ENCODE measurements at places on chromosomes 3 and 15.

GRCh38 chr15:100588638-100589242 lies 13.2 kb downstream of the LINS1 start:
- DNase-seq: no peak

GRCh38 chr3:179028408-179028807 lies 43.2 kb downstream of the ZMAT3 start:
- no peak for DNase-seq

DNA sequence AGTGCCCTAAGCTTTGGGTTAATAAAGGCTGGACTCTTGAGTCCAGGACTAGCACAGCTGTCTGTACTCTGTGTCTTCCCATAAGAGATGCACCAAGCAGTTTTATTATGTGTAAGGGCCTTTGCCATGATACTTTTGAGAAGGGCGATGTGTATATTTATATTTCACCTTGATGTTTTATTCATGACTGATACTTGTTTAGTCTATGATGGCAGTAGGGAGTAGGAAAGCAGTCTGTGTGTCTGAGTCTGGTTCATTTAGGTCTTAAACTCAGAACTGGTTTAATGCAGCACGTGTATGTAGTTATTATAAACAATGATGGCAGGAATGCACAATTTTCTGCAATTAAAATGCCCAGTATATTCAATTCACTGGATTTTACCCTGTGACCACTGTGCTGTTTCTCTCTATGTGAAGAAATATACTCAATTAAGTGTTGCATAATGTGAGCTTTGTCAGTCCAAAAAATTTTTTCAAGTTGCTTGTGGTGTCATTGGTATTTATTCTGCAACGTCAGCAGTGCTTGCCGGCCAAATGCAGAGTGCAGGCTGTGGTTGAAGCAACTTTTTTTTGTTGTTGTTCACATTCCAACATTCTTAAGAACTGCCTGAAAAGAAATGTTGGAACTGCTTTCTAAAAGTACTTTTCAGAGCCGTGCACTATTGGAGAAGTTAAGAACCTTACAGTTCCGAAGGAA lies 423.7 kb upstream of the SEMA6D start:
- DNase-seq: no peak

DNA sequence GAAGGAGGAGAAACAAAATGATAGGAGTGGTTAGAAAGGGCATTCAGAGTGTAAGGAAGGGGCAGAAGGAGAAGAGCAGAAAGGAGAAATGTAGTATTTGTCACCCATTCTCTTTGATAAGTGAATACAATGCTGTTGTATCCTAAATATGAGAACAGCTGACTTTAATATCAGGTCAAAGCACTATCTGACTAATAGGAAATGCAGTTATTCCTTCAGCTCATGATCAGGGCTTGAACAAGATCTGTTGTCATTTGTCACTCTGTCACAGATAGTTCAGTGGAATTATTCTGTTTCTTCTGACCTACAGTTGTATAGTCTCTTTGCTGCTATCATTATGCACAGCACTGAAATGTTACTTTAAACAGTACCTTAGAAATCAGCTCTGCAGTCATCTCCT lies 149.4 kb downstream of the FRMD5 start:
- DNase-seq: no peak

DNA sequence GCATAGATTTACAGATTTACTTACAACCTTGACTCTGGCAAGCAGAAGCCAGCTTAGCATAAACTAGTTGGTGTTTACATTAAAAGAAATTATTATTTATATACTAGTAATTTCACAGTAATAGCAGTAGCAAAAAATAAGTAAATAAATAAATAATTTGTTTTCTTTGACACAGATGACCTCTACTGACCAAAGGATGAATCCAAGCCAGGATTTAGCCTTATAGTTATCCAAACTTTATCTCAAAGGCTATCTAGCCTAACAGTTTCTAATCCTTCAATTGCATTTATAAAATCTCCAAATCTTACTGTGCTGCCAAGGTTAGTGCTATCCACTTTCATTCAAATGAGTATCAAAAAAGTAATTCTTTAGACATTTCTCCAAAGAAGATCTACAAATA lies 64.3 kb downstream of the FRMD5 start:
- DNase-seq: no peak

- DNase-seq: peak; percentile 22
Observed at GRCh38 chr15:51335538-51336410, 2.6 kb downstream of the CYP19A1 start.

GRCh38 chr3:21372316-21372715 lies 378.7 kb downstream of the ZNF385D start:
- DNase-seq: no peak

DNA sequence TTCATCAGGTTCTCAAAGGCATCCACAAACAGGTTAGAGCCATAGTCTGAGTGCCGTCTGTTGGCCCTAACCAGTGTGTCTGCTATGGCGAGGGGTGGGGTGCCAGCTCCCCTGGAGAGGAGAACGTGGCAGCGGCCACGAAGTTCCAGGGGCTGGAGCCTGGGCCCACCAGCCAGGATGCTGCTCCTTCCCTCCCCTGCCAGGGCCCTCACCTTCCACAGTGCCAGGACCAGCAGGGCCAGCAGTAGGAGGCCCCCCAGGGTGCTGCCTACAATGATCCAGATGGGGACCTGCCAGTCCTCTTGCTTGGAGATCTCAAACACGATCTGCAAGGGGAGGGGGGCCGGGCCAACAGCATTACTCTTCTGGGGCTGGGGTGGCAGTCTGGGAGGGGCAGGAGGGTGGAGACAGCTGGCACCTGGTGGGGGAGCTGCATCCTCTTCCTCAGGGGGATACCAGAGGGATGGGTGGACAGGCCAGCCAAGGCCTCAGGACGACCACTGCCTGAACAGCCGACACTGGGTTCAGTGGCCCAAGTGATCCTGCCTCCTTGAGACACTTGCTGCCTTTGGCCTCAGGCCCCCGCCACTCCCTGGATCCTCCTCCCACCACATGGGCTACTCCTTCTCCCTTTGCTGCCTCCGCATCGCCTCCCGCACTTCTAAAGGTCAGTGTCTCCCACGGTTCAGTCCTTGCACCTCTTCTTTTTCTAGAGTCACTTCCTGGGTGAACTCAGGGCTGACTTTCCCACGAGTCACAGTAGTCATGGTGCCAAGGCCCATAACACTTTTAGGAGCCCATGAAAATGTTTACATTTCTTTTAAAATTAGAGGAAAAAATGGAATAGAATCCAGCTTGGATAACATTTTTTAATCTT lies 26.3 kb downstream of the FEM1B start:
- DNase-seq: no peak

GRCh38 chr3:194582196-194582905 lies 50.9 kb downstream of the TMEM44 start:
- DNase-seq: no peak

- DNase-seq: no peak
Observed at GRCh38 chr3:11130385-11130784, 23.9 kb upstream of the HRH1 start.

GRCh38 chr3:152235709-152236298 lies 32.9 kb upstream of the MBNL1 start:
- no peak for DNase-seq

DNA sequence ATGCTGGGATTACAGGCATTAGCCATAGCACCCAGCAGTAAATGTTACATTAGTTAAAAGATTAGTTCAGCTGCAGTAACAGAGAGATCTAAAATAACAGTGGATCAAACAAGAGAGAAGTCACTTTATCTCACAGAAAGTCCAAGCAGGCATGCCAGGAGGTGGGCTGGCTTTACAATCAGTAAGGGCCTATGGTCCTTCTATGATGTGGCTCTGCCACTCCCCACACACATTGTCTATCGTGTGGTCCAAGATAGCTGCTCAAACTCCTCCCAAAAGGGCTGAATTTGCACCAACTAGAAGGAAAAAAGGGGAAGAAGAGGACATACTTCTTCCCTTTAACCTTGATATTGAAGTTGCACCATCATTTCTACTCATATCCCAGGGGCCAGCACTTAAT lies 4.6 kb upstream of the RUVBL1 start:
- DNase-seq: no peak

DNA sequence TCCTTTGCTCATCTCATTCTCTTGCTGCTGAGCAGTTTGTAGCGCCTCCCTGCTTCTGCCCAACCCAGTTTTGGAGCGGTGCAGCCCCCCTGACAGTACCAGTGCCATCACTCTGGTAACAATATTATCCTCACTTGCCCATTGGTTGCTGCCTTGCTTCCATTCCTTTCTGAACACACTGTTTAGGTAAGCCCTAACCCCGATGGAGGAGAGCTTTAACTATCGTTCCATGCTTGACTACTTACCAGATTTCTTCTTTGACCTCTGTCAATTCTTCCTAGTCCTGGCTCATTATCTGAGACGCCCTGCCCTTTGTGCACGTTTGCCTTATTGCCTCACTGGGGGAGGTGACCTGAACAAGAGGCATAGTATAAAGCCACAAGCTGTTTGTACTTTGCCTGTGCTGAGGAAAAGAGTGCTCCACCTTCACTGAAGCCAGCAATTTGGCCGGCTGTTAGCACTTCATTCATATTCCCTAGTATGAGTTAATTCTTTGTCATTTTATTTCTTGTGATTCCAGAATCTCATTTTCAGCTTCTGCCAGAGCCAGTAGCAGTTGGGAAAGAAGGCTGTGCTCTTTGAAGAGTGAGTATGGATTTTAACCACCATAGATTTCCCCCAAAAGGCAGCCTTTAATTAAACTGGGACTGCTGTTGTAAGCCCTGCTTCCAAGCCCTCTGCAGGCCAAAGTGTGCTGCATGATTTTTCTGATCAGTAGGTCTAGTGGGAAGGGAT lies 11.9 kb downstream of the ABHD6 start:
- DNase-seq: no peak

DNA sequence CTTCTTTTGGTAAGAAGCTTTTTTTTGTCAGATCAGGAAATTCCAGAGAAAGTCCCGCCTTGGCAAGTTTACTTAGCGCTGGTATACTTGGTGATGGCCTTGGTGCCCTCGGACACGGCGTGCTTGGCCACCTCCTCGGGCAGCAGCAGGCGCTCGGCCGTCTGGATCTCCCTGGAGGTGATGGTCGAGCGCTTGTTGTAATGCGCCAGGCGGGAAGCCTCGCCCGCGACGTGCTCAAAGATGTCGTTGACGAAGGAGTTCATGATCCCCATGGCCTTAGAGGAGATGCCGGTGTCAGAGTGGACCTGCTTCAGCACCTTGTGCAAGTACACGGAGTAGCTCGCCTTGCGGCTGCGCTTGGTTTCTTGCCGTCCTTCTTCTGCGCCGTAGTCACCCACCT lies 46.6 kb downstream of the QTRT2 start:
- no peak for DNase-seq

GRCh38 chr3:169965562-169966427 lies 812 bp upstream of the SEC62 start:
- no peak for DNase-seq

GRCh38 chr15:90619468-90619867 lies 89.7 kb downstream of the CRTC3 start:
- DNase-seq: no peak

GRCh38 chr3:185793381-185793780 lies 31.5 kb downstream of the IGF2BP2 start:
- no peak for DNase-seq

GRCh38 chr3:155702745-155703591 lies 41.9 kb downstream of the PLCH1 start:
- DNase-seq: no peak

- DNase-seq: no peak
Observed at GRCh38 chr3:38203690-38204089, 38.4 kb downstream of the OXSR1 start.

DNA sequence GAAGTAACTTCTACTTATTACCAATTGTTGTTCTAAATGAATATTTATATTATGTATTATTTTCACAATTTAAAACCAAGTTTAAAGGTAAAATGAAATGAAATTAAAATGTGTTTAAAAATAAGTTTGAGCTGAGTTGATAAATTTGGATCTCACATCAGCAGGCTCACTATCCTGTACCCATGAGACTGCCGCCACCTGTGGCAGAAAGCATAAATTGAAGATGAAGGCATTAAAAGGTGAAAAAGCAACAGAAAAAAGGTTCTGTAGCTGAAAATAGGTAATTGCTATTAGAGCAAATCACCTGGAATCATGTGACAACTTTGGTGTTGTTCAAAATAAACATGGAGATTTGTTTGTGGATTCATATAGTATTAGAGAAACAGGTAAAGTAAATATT lies 133.0 kb upstream of the CADM2 start:
- no peak for DNase-seq

- peak; percentile 14 for DNase-seq
Observed at GRCh38 chr3:126129398-126129891, 45.5 kb upstream of the SLC41A3 start.

GRCh38 chr3:175702956-175703355 lies 843.8 kb downstream of the NAALADL2 start:
- DNase-seq: no peak

- no peak for DNase-seq
Observed at GRCh38 chr3:119911748-119912147, 129.8 kb downstream of the NR1I2 start.

DNA sequence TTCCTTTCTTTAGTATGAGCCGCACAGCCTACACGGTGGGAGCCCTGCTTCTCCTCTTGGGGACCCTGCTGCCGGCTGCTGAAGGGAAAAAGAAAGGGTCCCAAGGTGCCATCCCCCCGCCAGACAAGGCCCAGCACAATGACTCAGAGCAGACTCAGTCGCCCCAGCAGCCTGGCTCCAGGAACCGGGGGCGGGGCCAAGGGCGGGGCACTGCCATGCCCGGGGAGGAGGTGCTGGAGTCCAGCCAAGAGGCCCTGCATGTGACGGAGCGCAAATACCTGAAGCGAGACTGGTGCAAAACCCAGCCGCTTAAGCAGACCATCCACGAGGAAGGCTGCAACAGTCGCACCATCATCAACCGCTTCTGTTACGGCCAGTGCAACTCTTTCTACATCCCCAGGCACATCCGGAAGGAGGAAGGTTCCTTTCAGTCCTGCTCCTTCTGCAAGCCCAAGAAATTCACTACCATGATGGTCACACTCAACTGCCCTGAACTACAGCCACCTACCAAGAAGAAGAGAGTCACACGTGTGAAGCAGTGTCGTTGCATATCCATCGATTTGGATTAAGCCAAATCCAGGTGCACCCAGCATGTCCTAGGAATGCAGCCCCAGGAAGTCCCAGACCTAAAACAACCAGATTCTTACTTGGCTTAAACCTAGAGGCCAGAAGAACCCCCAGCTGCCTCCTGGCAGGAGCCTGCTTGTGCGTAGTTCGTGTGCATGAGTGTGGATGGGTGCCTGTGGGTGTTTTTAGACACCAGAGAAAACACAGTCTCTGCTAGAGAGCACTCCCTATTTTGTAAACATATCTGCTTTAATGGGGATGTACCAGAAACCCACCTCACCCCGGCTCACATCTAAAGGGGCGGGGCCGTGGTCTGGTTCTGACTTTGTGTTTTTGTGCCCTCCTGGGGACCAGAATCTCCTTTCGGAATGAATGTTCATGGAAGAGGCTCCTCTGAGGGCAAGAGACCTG lies 13.2 kb downstream of the GREM1 start:
- DNase-seq: no peak

- no peak for DNase-seq
Observed at GRCh38 chr3:167772992-167773391, 37.5 kb downstream of the SERPINI1 start.

Measured in CD14-positive monocyte (primary cell).